Activated CD4-positive, alpha-beta memory T cell treated with anti-CD3 and anti-CD28 coated beads, Interleukin-2, amount 10 ng/mL, durations not matched to agents 7 days and 5 days (primary cell): ENCODE measurements at places on chromosomes 1 and 21. TPM values are rescaled to one million over a fixed set of nuclear protein-coding genes. Genes with fewer than 3 reads are reported as not detected.

PRKCZ gene
- 8.0 TPM for total RNA-seq

NAV1 gene
- total RNA-seq: 2.8 TPM

OR2L13 gene
- total RNA-seq: not detected

ISG20L2 gene
- total RNA-seq: 43.3 TPM

DNA sequence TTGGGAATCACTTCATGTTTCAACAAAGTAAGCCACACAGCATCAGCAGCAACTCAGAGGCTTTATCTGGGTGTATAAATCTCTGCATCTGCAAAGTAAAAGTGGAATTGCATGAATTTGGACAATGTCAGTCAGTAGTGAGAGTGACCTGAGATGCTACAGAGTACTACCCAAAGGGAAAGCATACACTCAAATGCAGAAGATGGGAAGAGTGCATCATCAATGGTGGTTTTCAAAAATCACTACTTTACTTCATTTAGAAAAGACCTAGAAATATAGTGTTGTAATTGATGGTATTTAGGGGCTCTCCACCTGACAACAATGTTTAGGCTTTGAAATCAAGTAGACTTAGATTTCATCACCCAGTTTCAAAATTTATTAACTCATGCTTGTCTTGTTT, 24.5 kb upstream of the PKN2 start:
- H3K27ac ChIP-seq: no peak overlapping the region
- H3K4me3 ChIP-seq: no peak overlapping the region

GRCh38 chr1:240117930-240118329, 26.2 kb downstream of the FMN2 start:
- DNase-seq: no peak
- no peaks in the 10 kb centered on the region for H3K4me1 ChIP-seq
- no peaks in the 10 kb centered on the region for H3K36me3 ChIP-seq
- H3K4me3 ChIP-seq: no peak overlapping the region
- H3K27ac ChIP-seq: no peak overlapping the region
- no peaks in the 10 kb centered on the region for H3K27me3 ChIP-seq

- H3K4me1 ChIP-seq: peaks cover 7% of the 10 kb centered on the region
- DNase-seq: no peak
- H3K27ac ChIP-seq: no peak overlapping the region
- H3K36me3 ChIP-seq: peaks cover 56% of the 10 kb centered on the region
- H3K27me3 ChIP-seq: no peaks in the 10 kb centered on the region
These were observed 17.3 kb downstream of the GBP1 start for GRCh38 chr1:89047734-89048133.

DNA sequence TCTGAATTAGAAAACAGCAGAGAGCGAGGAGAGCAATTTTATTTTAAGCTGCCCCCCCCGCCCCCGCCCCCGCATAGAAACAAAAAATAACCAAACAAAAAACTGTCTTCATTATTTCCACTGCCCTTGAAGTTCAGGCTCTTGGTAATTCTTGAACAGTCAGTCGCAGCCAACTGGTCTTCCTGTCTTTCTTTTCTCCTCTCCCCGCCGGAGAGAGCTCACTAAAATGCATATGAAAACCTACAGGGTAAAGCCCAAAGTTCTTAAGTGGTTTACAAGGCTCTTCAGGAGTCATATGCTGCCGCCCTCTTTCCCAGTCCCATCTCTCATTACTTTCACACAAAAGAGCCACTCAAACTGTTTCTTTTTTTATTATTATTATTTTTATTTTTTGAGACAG, 1.1 kb upstream of the ANKRD35 start:
- H3K27me3 ChIP-seq: peaks cover 30% of the 10 kb centered on the region
- peak overlapping the region; percentile 46 for H3K4me3 ChIP-seq
- DNase-seq: no peak
- no peak overlapping the region for H3K27ac ChIP-seq
- peaks cover 17% of the 10 kb centered on the region for H3K4me1 ChIP-seq

DNA sequence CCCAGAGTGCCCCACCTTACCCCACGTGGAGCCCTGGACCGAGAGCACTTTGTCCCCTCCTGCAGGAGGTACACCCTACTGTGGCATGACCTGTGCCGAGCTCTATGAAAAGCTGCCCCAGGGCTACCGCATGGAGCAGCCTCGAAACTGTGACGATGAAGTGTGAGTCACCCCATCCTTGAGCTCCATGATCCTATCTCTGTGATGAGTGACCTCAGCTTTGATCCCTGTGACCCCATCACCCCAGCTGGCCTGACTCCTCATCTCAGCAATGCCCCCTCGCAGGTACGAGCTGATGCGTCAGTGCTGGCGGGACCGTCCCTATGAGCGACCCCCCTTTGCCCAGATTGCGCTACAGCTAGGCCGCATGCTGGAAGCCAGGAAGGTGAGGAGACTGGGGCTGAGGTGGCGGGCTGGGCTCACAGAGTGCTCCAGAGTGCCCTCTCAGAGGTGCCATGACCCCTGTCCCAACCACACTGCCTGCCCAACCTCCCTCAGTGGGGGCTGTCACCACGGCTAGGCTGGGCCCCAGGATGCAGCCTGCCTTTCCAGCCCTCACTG, 16.2 kb upstream of the MPL start:
- no peaks in the 10 kb centered on the region for H3K4me1 ChIP-seq
- peaks cover 3% of the 10 kb centered on the region for H3K36me3 ChIP-seq
- H3K27me3 ChIP-seq: peaks cover 1% of the 10 kb centered on the region

DNA sequence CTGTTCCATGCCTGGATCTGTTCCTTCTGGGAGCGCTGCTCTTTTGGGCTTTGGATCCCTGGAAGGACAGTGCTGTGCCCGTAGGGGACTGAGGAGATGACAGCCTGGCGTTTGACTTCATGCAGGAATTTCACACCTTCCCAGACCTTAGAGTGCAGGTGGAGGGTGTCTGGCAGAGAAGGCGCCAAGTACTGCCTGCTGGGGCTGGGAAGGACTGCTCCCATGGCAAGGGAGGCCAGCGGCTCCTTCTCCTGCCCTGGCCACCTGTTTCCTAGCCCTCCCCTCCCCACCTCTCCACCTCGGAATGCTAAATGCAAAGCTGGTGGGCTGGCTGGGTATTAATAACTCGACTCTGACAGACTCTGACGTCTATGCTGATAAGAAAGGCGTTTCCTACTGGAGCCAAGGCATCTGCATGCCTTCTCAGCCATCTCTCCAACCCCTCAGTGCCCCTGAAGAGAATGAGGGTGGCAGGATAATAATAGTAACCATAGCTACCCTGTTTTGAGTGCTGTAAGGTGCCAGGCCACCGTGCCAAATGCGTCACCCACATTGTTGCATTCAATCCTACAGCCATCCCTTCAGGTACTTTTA, 17.5 kb upstream of the PDIK1L start:
- DNase-seq: no peak
- peaks cover 17% of the 10 kb centered on the region for H3K4me1 ChIP-seq
- H3K27me3 ChIP-seq: peaks cover 47% of the 10 kb centered on the region
- H3K36me3 ChIP-seq: no peaks in the 10 kb centered on the region

DNA sequence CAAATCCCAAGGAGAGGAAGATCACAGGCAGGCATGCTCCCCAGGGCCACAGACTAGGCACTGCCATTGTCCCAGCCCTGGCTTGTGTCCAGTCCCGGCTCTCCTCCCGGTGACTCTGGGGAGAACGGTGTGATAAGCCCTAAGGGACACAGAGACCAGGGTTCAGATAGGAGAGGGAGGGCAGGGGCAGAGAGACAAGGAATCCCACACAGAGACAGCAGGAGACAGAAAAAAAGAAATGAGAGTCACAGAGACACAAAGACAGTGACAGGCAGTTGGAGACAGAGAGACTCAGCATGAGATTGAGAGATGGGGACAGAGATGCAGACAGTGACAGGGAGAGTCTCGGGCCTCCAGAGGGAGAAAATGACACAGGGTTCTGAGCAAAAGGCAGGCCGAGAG, 361 bp downstream of the INSRR start:
- H3K36me3 ChIP-seq: no peaks in the 10 kb centered on the region
- no peak overlapping the region for H3K27ac ChIP-seq
- peak overlapping the region; percentile 19 for H3K4me3 ChIP-seq
- DNase-seq: no peak
- H3K27me3 ChIP-seq: peaks cover 73% of the 10 kb centered on the region

- no peak overlapping the region for H3K4me3 ChIP-seq
- no peak overlapping the region for H3K27ac ChIP-seq
- H3K27me3 ChIP-seq: no peaks in the 10 kb centered on the region
- no peak for DNase-seq
These were observed 101.9 kb downstream of the RAVER2 start for GRCh38 chr1:64846573-64847430.
